Astrocyte of the spinal cord (primary cell): ENCODE measurements at places on chromosomes 7 and 10.

DNA sequence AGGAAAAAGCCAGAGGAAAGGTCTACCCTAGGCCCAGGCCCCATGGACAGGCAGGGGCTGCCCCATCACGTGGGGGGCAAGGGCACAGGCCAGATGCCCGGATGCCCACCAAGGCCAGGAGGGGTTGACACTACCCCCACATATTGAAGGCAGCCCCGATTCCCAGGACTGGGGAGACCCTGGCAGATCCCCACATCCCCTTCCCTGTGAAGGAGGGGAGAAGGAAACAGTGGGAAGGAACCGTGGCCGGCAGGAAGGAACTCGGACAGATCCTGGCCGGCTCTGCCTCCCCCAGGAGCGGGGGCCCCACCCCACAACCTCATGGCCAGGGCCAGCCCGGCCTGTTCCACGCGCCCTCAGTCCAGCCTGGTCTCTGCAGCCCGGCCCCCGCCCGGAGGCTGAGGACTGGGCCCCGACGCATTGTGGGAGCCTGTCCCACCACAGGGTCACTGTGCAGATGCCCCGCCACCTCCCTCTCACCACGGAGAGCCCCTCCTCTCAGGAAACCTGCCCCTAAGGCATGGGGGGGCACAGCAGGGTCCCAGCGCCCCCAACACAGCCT is 41.3 kb downstream of the PAPOLB start:
- no peak for DNase-seq

GRCh38 chr10:44161184-44161583 is 223.7 kb downstream of the CXCL12 start:
- no peak for DNase-seq

DNA sequence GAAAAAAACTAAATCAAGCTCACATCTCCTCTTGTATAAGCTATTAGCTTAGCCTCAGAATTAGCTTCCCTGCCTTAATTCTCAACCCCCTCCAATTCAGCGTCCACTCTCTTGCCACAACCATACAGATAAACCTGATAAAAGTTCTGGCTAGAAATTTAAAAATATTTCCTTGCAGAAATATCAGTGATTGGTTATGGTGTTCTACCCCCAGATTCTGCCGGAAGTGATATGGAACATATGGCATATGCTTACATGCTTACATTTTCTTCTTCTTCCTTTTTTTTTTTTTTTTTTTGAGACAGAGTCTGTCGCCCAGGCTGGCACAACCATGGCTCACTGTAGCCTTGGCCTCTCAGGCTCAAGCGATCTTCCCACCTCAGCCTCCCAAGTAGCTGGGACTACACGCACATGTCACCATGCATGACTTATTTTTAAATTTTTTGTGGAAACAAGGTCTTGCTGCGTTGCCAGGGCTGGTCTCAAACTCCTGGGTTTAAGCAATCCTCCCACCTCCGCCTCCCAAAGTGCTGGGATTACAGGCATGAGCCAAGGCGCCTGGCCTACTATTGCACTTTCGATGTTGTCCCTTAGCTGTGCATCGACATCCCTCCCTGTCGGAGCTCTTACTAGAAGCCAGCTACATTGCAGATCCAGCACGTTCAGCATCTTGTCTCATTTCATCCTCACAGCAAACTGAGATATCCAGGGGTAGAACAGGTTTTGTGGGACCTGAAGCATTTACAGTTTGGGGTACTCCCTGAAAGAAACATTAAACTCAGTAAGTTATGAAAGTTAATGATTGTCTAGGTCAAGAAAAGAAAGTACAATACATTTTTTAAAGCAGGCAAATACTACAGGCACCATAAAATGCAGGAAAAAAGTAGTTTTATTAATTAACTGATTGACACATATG is 205.6 kb upstream of the TCF7L2 start:
- no peak for DNase-seq

DNA sequence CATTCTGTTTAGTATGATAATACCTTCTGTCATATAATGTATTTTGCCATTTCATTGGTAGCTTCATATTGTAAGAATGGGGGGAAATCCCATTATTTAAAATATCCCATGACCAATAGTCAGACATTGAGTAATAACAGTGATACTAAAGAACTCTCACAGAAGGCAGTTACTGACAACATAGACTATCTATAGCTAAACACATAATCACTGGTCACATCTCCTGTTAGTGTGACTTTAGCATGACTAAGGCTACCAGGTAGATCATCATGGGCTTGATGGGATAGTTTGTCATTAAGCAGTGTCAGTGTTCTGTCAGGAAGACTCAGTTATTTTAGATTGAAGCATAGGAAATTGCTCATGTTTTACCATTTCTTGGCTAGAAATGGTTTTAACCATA is 16.4 kb downstream of the OPN1SW start:
- no peak for DNase-seq

DNA sequence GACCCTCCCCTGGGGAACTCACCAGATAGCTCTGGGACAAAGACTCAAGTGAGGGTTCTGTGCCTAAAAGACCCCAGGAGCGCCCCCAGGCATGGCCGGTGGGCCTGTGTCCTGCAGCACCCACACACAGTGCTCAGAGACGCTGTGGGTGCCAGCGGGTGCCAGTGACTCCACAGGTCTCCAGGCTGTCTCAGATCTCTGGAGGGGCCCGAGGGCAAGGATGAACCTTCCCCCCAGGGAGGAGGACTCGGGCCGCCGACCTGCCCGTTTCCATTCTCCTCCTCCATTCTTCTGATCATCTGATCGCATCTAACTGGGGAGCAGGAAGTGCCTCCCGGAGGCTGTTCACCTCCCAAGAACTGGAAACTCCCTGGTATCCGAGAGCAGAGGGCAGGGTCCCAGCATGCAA is 980 bp downstream of the ADAM8 start:
- no peak for DNase-seq

- no peak for DNase-seq
These were observed 35.0 kb downstream of the PIK3AP1 start for GRCh38 chr10:96685306-96685705.

GRCh38 chr7:154738216-154738615 is 264.7 kb downstream of the PAXIP1 start:
- DNase-seq: no peak

DNA sequence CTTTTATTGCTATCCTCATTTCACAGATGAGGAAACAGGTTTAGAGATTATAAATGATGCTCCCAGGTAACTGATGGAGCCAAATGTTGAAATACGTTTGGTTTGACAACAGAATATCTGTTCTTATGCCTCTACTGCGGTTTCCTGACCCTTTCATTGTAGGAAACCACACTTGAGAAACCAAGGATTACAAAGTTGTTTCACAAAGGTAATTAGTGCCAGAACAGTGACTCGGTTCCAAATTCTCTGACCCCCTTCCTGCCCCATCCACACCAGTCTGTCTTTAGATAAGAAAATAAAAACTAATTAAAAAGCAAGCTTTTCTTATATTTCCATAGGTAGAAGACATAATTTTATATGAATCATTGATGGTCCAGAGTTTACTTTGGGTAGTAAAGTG is 393.7 kb upstream of the MBL2 start:
- DNase-seq: no peak

DNA sequence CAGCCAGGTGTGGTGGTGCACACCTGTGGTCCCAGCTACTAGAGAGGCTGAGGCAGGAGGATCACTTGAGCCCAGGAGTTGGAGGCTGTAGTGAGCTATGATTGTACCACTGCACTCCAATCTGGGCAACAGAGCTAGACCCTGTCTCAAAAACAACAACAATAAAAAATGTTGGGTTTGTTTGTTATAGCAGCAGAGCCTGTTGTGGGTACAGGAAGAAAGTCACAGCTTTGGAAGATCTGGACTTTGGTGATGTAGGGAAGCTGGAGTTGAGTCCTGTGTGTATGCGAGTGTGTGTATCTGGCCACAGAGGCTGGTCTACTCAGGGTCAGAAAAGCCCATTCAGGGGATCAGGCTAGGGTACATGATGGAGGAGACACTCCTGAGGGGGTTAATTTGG is 3.9 kb downstream of the GRID2IP start:
- no peak for DNase-seq

DNA sequence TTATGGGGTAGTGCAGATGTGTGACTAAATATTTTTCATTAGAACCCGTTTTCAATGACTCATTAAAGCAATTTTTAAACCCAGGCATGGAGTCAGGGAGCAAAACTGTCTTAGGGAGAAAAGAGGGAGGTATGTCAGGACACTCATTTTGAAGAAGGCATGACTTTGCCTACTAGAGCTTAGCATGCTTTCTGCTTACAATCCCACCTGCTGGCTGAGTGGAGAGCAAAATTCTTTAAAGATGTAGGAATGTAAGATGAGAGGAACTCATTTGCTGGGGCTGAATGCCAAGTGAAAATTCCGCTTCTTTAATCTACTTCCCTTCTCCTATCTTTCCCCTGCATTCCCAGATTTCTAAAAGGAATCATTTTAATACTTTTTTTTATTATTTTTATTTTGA is 232.6 kb downstream of the GALNT17 start:
- DNase-seq: no peak

DNA sequence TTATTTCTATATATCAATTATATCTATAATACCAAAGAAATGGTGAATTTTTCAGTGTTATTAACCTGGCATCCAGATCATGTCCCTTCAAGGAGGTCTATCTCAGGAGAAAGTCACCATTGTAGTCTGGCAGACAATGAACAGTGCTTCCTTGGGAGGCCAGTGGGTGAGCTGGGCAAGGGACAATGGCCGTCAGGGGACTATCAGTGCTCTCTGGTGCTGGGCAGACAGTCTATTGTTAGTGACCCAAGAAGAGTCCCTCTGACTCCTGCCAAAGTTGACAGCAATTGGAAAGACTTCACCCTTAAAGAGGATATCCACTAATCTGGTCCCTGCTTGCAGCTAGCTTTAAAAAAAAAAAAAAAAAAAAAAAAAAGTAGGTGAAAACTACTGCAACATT is 7.1 kb downstream of the JAZF1 start:
- no peak for DNase-seq

GRCh38 chr10:6102128-6102527 is 13.3 kb downstream of the RBM17 start:
- DNase-seq: no peak

DNA sequence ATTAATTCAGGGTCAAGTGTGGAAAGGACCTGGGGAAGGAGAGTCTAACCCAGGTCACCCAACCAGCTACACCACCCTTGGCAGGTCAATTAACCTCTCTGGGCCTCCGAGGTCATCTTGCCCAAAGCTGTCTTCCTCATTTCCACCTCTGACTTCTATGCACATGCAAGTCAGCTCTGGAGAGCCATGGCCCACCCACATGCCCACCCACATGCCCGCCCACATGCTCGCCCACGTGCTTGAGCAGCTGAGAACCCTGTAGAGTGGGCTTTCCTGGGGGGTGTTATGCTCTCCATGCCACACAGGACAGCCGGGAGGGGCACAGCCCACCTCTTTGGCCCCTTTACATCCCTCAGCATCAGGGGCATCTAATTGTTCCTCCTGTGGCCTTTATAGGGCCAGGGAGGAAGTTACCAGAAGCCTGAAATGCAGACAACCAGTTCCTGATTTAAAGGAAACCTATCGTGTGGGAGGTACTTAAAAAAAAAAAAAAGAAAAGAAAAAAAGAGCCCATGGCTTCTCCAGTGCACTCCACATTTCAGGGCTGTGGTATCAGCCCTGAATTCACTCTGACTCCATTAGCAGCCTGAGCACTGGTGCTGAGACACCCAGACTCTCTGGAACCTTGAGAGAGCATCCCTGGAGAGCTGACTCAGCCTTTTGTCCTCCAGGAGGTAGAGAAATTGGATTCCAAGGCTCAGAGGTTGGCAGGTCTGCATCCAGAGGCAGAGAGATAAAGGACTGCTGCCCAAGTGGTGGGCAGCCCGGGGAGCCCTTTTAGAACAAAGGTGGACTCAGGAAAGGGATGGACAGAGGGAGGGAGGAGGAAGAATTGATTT is 176.2 kb upstream of the ZMIZ1 start:
- DNase-seq: no peak

DNA sequence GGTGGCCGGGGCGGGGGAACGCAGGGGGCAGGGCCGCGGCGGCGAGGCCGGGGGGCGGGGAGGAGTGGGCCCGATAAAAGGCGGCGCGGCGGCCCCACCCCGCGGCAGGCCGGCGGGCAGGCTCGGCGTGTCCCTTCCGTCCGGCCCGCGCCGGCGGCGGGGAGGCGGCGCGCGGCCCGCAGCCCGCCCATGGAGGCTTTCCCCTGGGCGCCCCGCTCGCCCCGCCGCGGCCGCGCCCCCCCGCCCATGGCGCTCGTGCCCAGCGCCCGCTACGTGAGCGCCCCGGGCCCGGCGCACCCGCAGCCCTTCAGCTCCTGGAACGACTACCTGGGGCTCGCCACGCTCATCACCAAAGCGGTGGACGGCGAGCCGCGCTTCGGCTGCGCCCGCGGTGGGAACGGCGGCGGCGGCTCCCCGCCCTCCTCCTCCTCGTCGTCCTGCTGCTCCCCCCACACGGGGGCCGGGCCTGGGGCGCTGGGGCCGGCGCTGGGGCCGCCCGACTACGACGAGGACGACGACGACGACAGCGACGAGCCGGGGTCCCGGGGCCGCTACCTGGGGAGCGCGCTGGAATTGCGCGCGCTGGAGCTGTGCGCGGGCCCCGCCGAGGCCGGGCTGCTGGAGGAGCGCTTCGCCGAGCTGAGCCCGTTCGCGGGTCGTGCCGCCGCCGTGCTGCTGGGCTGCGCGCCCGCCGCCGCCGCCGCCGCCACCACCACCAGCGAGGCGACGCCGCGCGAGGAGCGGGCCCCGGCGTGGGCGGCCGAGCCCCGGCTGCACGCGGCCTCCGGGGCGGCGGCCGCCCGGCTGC is at the start of gene NANOS1:
Gene NANOS1, plus strand, starts transcription at position 102 of the 808 bp plus-strand sequence. Its CDS starts 88 bp downstream, at position 190.
- no peak for DNase-seq

- DNase-seq: no peak
These were observed 205.7 kb downstream of the KIAA1217 start for GRCh38 chr10:24414597-24414996.

DNA sequence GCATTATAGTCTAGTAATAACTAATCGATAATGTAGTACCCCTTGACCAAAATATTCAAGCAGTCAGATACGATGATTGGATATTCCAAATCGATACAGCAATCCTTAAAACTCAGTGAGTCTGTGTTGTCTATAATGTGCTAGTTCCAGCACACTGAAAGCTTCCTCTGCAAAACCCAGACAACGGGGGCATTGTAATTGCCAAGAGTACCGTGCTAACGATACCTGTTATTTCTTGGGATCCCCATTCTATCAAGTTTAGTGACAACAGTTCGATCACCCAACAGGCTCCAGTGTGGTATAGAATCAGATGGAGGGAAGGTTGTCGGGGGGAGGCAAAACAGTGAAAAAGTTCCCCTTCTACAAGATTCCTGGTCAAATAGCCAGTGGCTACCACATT is 865 bp downstream of the ZNF438 start:
- no peak for DNase-seq

- DNase-seq: peak; percentile 38
These were observed 1.7 kb upstream of the TBATA start for GRCh38 chr10:70786799-70787415.

DNA sequence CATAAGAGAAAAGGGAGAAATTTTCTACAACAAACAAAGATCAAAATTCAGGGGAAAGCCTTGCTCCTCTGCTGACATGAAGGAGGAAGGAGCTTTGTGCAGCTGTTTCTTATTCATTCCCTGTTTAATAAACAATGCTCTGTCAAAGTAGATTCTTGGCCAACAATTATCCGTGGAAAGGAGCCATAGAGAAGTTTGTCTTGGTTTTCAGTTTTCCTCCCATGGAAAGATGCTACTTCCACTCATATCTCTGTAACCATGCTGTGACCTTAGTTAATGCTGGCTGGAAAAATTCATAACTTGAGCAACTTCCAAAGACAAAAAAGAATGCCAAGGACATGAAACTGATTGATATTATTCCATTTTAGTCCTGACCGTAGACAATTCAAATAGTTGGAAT is 8.1 kb downstream of the DDC start:
- DNase-seq: no peak

GRCh38 chr7:25787336-25787735 is 364.7 kb upstream of the NFE2L3 start:
- DNase-seq: no peak
